ENCODE measurements at places on chromosomes 11 and 22.

GRCh38 chr22:38176170-38176741 lies 5.4 kb downstream of the PLA2G6 start:
- no peak for DNase-seq

DNA sequence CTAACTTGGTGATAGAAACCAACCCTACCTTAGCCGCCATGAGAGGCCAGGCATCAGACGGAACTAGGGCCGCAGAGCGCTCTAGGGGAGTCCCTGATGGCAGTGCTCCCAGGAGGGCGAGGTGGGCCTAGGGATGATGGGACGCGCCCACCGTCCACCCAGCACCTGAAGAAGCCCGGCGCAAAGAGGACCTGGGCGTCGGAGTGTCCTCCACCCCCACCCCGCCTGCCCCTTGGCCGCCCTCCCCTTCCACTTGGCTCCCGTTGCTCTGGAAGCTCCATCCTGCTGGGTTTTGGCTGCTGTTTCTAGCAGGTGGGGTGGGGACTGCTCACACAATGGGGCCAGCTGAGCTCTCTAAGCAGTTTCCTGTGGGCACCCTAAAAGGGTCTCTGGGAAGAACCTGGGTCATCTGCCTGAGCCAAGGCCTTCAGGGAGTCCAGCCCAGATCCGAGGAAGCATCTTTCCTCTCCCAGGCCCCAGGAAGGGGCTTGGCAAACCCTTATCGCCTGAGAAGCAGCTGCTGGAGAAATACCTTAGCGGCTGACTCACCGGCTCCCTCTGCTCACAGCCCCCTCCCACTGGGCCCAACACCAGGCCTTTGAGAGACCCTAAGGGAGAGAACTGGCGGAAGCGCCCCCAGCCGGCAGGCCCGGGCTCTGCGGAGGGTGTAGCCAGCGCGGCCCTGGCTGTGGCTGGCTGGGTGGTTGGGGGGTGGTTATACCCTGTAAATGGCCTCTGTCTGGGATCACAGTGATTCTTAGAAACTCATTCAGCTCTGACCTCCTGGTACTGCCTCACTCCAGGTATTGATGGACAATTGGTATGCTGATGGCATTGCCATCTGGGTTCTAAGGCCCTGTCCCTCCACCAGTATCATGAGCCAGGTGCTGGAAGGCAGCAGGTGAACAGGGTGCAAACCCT lies 19.3 kb downstream of the CREB3L1 start:
- DNase-seq, result no peak

GRCh38 chr11:92342034-92342720 lies 117.6 kb downstream of the FAT3 start:
- DNase-seq, result no peak

DNA sequence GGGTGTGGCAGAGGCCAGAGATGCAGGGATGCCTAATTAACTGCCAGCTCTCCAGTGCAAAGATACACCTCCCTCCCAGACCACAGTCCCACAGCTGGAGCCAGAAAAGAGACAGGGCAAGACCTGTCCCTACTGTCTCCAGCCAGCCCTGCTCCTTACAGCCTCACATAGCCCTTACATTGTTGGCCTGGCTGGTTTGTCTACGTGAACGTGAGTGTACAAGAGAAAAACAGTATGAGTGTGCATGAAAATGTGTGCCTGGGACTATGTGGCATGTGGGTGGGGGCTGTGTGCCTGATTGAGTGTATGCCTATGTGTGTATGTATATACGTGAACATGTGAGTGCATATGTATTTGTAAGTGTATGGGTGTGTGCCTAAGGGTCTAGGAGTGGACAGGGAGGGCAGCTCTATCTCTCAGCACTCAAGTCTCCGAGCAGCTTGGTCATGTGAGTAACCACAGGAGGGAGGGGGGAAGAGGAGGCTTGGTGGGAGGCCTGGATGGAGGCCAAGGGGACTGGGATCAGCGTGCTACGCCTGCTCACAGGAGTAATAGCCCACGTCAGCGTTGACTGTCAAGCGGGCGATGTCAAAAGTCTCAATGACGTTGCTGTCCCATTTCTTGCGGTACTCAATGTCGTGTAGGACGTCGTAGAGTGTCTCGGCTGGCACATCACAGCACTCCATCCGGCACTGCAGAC lies 6.6 kb upstream of the ARAP1 start:
- DNase-seq, result no peak

- no peak for DNase-seq
Measured at GRCh38 chr11:119730789-119731386, 1.9 kb upstream of the NECTIN1 start.

- DNase-seq, result no peak
Measured at GRCh38 chr22:29002603-29003002, 59.0 kb downstream of the C22orf31 start.

DNA sequence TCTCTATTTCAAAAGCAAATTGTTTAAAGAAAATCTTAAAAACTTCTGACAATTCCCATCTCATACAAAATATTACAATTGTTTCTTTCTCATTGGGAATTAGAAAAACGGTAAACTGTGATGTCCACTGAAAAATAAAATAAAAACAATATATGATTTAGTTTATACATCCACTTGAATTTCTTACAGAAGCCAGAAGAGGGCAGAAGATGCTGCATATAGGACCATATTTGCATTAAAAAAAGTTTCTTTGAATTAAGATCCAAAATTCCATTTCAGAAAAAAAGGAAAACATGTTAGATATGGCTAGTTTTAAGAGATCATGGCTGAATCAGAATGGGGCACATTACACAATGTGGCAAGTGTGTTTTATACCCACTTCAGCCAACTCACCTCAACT lies 39.3 kb upstream of the LRRC4C start:
- no peak for DNase-seq

DNA sequence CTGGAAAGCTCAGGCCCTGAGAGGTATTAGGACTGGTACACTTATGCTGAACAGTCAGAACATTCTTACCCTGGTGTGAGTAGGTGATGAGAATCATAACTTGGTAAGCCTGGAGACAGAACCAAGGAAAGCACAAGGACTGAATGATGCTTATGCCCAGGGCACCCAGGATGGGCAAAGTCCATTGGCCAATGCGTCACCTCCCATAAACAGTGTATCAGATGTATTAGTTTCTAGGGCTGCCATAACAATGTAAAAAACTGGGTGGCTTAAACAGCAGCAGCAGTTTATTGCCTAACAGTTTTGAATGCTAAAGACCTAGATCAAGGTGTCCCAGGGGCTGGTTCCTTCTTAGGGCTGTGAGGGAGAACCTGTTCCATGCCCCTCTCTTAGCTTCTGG lies 107.0 kb downstream of the FAR1 start:
- DNase-seq, result no peak

GRCh38 chr11:47768101-47768612 lies 1.0 kb upstream of the FNBP4 start:
- DNase-seq, result peak; percentile 91

GRCh38 chr22:48647606-48648515 lies 1179.8 kb downstream of the BRD1 start:
- no peak for DNase-seq

DNA sequence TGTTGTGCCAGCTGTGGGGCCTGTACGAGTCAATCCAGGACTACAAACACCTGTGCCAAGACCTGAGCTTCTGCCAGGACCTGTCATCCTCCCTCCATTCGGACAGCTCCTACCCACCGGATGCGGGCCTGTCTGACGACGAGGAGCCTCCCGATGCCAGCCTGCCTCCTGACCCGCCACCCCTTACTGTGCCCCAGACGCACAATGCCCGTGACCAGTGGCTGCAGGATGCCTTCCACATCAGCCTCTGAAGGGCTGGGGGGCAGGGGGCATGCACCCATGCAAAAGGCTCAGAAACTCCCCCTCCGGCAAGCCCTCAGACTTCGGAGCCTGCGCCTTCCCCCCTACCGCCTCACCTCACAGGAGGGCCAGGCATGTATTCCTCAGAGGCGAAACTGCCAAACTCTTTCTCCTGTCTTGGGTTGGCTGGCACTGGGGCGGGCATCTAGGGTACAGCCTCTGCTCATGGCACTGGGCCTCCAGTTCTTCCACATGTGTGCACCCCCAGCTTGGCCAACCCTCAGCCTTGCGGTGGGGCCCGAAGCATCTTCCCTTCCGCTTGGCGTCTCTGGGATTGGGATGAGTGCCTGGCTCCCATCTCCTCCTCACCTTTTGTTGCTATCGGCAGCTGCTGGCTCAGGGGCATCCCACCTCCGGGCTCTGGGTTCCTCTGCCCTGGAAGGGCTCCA lies 1.2 kb downstream of the FAM89B start:
- no peak for DNase-seq

DNA sequence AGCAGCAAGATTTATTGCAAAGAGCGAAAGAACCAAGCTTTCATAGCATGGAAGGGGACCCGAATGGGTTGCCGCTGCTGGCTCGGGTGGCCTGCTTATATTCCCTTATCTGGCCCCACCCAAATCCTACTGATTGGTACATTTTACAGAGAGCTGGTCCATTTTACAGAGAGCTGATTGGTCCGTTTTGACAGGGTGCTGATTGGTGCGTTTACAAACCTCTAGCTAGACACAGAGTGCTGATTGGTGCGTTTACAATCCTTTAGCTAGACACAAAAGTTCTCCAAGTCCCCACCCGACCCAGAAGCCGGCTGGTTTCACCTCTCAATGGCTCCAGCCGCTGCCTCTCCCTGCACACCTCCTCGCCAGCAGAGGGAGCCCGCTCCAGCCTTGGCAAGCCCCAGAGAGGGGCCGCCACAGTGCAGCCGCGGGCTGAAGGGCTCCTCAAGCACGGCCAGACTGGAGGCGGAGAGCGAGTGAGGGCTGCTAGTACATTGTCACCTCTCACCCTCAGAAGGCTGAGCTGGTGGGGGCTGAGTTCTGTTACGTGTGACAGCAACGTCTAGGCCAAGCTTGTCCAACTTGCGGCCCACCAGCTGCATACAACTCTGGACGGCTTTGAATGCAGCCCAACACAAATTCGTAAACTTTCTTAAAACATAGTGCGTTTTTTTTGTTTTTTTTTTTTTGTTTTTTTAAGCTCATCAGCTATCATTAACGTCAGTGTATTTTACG lies 8.7 kb downstream of the PTH start:
- no peak for DNase-seq

DNA sequence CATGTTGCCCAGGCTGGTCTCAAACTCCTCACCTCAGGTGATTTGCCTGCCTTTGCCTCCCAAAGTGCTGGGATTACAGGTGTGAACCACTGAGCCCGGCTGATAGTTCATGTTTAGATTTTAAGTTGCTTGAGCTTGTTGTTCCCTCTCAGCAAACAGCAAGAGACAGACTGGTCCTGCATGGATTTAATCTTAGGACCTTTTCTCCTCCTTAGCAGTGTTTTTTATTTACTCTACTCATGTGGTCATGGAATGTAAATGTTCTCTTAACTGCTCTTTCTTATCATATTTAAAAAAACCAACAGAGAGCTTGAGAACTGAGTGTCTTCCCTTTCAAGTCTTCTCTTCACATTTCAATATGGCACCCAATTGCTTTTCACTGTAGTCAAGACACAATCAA lies 22.7 kb upstream of the PRDM10 start:
- DNase-seq, result no peak

GRCh38 chr22:30864441-30865420 lies 103.8 kb downstream of the MORC2 start:
- no peak for DNase-seq

- DNase-seq, result no peak
Measured at GRCh38 chr11:69647390-69647748, 6.4 kb downstream of the CCND1 start.

GRCh38 chr22:36636916-36637315 lies 66.6 kb downstream of the CACNG2 start:
- DNase-seq, result no peak

GRCh38 chr11:63915961-63916836 lies 765 bp downstream of the RCOR2 start:
- DNase-seq, result peak; percentile 29

DNA sequence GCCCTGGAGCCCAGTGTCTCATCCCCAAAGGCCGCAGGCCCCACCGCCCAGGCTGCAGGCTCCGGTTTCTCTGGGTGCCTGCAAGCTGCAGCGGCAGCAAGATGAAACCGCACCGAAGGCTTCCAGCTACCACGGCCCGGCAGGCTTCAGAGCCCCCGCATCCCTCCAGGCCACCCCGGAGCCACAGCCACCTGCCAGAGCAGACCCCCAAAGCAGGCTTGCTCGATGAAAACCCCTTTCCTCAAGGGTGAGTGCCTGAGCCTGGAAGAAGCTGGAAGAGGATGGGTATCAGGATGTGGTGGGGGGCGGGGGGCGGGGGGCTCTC lies 24.5 kb upstream of the GNB1L start:
- DNase-seq, result no peak

DNA sequence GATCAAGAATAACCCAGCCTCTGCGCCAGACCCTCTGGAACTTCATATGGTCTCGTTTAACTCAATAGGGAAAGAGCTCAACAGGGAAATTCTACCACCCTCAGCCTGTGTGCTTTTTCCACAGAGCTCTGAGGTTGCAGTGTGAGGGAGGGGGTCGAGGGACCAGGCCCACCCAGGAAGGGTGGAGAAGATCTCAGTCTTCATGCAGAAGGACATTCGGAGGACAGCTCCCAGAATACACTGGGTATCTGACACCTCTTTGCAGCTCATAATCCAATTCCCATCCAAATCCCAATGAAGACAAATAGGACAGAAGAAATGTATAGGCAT lies 56.6 kb downstream of the ST14 start:
- DNase-seq, result no peak

DNA sequence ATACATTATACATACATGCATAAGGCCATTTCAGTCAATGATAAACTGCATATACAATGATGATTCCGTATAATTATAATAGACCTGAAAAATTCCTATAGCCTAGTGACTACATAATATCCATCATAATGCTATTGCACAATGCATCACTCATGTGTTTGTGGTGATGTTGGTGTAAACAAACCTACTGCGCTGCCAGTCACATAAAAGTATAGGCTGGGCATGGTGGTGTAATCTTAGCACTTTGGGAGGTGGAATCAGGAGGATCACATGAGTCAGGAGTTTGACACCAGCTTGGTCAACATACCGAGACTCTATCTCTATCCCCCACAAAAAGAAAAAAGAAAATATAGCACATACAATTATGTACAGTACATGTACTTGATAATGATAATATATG lies 163.7 kb upstream of the DDI1 start:
- DNase-seq, result no peak

GRCh38 chr11:23569134-23569533 lies 708.9 kb upstream of the CCDC179 start:
- DNase-seq, result no peak

GRCh38 chr11:76209973-76210930 lies 4.0 kb upstream of the WNT11 start:
- DNase-seq, result peak; percentile 23

GRCh38 chr11:67265633-67266448 lies 432 bp upstream of the GRK2 start:
- DNase-seq, result no peak

GRCh38 chr11:85951049-85951405 lies 95.8 kb downstream of the CCDC83 start:
- DNase-seq, result no peak

GRCh38 chr11:57197762-57198161 lies 16.0 kb downstream of the LRRC55 start:
- DNase-seq, result no peak

DNA sequence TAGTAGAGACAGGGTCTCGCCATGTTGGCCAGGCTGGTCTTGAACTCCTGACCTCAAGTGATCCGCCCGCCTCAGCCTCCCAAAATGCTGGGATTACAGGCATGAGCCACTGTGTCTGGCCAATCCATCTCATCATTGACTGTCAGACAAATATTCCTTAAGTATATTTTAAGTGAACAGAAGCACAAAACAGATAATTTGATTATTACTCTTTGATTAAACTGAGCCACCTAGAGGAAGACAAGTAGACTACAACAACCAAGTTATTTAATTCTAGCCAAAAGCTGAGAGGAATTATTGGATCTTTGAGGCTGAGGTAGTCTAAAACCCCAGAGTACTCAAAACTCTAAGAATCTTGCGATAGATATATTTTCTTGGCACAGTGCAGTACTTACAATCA lies 1.2 kb downstream of the ACRV1 start:
- no peak for DNase-seq

GRCh38 chr11:9823887-9824385 lies 160.1 kb downstream of the SWAP70 start:
- DNase-seq, result no peak
